Amygdala (tissue), 56 donors: ENCODE measurements at places on chromosomes 5 and 9.

DNA sequence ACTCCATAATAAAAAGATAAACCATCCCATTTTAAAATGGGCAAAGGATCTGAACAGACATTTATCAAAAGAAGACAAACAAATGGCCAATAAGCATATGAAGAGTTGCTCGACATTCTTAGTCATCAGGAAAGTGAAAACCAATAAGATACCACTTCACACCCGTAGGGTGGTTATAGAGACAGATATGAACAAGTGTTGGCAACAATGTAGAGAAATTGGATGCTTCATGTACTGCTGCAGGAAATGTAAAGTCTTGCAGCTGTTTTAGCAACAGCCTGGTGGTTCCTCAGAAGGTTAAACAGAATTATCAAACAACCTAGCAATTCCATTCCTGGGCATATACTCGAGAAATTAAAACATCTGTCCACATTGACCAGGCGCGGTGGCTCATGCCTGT lies 42.5 kb downstream of the GTF3C4 start:
- DNase-seq = no peak

GRCh38 chr9:8456344-8456743 lies 656.8 kb upstream of the DMAC1 start:
- no peak for DNase-seq

DNA sequence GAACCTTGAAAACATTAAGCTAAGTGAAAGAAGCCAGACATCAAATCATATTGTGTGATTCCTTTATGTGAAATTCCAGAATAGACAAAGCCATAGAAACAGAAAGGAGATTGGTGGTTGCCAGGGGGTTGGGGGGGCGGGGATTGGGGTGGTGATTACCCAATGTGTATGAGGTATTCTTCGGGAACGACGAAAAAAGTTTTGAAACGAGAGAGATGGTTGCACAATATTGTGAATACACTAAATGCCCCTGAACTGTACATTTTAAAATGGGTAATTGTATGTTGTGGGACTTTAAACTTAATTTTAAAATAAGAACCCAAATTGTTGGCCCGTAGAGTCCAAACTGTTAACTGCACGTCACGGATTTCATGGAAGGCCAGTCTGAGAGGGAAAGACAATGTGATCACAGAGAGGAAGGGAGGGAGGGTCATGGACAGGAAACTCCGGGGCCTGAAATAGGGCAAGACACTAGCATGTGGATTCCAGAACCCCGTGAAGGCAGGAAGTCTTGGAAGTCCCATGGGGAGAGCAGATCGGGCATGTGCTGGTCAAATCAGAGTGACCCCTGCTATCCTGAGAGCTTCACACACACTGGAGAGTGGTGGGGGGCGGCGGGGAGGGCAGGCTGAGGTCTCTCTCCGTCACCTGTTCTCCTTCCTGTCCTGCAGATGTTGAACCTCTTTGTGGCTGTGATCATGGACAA lies 218.4 kb downstream of the CACNA1B start:
- no peak for DNase-seq

GRCh38 chr9:19465586-19466279 lies 56.9 kb downstream of the ACER2 start:
- DNase-seq = no peak

GRCh38 chr9:102202126-102202525 lies 463.7 kb upstream of the GRIN3A start:
- no peak for DNase-seq

GRCh38 chr5:135569755-135570452 lies 8.9 kb downstream of the CXCL14 start:
- DNase-seq = peak; percentile 19

DNA sequence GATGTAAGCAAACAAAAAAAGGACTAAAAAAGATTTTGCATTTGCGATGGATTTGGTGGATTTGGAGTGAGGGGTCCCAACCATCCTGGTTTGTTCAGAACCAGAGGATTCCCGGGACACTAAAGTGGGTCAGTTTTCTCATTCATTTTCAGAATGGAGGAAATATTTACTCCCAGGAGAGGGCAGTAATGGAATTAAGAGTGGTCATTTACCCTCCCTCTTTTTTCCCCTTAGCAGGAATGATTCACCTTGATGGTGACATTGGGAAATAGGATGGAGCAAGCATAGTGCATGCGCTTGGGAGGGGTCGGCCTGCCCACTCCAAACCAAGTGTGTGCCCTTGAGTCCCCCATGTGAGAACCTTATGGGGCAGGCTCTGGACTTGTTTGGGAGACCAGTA lies 164.2 kb upstream of the PUM3 start:
- no peak for DNase-seq

GRCh38 chr9:136808075-136808805 lies 492 bp downstream of the RABL6 start:
- DNase-seq = no peak

GRCh38 chr5:36403632-36404311 lies 102.1 kb upstream of the RANBP3L start:
- DNase-seq = no peak

- no peak for DNase-seq
Observed at GRCh38 chr9:126395439-126396212, 69.0 kb downstream of the MVB12B start.

- DNase-seq = no peak
Observed at GRCh38 chr5:19488786-19489185, 499.2 kb downstream of the CDH18 start.

DNA sequence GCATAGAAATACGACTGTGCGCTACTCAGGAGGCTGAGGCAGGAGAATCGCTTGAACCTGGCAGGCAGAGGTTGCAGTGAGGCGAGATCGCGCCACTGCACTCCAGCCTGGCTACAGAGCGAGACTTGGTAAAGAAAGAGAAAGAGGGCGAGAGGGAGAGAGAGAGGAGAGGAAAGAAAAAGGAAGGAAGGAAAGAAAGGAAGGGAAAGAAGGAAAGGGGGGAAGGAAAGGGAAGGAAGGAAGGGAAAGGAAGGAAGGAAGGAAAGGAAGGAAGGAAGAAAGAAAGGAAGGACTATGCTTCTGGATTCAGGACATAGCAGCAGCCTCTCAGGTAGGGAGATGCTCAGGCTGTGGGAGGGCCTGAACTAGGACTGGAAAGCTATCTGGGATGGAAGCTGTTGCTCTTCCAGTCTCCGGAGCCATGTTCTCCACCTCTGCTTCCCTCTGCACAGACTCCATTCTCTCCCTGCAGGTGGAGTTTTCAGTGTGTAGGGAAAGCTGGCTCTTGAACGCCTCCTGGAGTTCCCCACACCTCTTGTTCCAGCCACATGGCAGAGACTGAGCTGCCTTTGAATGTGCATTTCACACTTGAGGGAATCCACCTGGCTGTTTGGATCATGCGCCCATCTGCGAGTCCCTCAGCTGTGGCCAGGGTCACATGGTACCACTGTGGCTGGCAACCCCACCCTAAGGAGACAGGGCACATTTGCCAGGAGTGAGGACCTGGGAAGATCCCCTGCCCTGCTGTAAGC lies 9.1 kb downstream of the SWI5 start:
- DNase-seq = no peak

- no peak for DNase-seq
Observed at GRCh38 chr5:52783226-52783959, 4.3 kb upstream of the ITGA1 start.

DNA sequence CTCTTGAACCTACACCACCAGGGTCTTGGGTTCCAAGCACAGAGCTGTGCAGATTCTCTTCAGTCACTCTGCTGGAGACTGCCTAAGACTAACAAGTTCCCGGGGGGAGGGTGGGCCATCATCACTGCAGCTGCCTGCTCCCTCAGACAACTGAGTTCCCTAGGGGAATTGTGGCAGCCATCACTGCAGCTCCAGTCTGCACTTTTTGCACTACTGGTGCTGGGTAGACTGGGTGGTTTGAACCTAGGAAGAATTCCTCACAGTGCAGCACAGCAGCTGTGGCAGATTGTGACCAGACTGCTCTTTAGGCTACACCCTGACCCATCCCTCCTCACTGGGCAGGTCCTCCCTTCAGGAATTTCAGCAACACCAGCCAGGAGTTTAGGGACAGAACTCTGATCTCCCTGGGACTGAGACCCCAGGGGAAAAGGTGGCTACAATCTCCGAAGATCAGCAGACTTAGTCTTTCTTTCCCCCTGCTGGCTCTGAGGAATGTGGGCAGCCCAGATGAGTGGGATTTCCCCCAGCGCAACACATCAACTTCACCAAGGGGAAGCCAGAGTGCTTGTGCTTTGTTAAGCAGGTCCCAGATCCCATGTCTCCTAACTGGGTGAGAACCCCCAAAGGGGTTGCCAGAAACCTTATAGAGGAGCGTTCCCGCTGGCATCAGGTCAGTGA lies 30.9 kb upstream of the RGMB start:
- no peak for DNase-seq

GRCh38 chr5:36605241-36605640 lies 1.2 kb upstream of the SLC1A3 start:
- DNase-seq = no peak

- no peak for DNase-seq
Observed at GRCh38 chr9:95008151-95008771, 281.8 kb downstream of the AOPEP start.

GRCh38 chr5:41788941-41789368 lies 81.3 kb downstream of the OXCT1 start:
- no peak for DNase-seq

- no peak for DNase-seq
Observed at GRCh38 chr9:125851979-125852378, 104.8 kb downstream of the PBX3 start.

DNA sequence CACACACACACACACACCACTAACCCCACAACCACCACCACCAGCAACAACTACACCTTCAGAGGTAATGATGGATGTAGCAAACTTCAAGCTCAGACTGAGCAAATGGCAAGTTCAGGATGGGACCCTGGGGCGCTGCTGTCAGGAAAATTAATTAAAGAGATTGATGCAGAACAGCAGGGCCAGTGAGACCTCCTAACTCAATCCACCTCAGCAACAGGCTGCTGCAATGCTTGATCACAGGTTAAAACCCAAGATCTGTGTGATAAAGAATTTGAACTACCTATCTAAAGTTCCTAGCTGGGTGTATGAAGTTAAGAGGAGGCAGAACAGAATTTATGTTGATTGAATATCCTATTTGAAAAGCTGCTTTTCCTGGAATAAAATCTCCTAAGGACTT lies 140.3 kb upstream of the FER start:
- no peak for DNase-seq
